NCI-H510A (cell line): ENCODE measurements at places on chromosomes 12 and 14.
A peak's percentile ranks its signal among the peaks of the same experiment; 100 is the strongest.

DNA sequence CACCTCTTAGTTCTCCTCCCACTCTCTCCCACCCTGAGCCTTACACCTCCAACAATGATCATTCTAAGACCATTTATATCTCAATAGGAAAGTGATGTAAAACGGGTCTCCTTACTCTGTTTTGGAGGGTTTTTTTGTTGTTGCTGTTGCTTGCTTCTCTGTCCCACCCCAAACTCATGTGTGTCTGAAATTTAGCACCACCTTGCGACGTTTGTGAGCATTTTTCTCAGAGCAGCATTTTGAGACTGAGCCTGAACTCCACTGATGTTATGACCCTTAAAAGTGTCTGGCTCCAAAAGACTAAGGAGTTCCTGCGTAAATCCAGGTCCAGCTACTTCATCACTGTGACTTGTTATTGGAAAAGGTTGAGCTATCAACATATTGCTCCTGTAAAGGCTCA is 155.0 kb downstream of the DAD1 start:
- no peak for DNase-seq

- DNase-seq, result no peak
Measured at GRCh38 chr14:22315336-22315735, 273.7 kb downstream of the DAD1 start.

- DNase-seq, result no peak
Measured at GRCh38 chr14:102011631-102012030, 47.3 kb downstream of the DYNC1H1 start.

GRCh38 chr12:116547955-116548501 is 11.2 kb upstream of the MAP1LC3B2 start:
- no peak for DNase-seq

GRCh38 chr12:51661836-51662235 is 70.8 kb downstream of the SCN8A start:
- peak; percentile 51 for DNase-seq

- no peak for DNase-seq
Measured at GRCh38 chr14:65832431-65833266, 420.1 kb downstream of the FUT8 start.

DNA sequence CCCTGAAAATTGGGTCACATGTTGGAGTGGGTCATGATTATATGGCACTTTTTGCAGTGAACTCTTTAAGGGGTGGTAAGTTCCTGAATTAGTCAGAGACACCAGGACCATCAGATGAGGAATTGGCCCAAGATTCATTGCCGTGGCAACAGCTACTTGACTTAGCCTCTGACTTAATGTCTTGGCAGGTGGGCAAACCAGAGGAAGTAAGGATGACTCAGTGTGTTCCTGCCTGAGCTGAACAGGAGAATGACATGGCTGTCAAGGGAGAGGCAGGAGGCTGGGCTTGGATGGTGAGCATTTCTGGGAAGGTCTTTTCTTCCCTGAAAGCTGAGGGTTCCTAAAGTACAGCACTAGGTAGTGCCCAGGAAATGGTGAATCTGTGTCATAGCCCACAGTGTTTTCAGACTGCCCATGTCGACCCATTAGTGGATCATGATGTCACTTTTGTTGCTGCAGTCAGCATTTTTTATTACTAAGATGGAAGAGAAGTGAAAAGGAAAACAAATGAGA is 170.1 kb upstream of the PWP1 start:
- no peak for DNase-seq

- DNase-seq, result no peak
Measured at GRCh38 chr14:61696753-61697318, 1.5 kb downstream of the HIF1A start.

DNA sequence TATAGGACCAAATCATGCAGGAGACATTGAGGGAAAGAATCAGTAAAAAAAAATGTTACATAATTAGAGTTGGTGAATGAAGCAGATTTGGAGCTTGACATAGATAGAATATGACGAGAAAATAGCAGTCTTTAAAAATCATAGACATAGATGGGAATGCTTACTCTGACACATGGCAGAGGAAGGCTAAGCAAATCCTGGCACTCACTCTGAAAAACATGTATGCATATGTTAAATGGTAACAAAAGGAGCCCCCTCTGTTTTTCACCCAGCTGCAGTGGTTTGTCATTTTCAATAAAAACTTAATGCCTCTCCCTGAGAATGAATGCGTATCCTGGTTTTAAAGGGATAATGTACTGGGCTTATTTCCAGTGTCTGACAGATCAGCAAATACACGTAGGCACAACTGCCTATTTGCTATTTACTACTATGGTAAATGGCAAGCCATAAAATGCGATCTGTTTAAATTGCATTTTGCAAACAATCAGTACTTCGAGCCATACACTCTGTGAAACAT is 561.2 kb upstream of the SEL1L start:
- DNase-seq, result no peak

DNA sequence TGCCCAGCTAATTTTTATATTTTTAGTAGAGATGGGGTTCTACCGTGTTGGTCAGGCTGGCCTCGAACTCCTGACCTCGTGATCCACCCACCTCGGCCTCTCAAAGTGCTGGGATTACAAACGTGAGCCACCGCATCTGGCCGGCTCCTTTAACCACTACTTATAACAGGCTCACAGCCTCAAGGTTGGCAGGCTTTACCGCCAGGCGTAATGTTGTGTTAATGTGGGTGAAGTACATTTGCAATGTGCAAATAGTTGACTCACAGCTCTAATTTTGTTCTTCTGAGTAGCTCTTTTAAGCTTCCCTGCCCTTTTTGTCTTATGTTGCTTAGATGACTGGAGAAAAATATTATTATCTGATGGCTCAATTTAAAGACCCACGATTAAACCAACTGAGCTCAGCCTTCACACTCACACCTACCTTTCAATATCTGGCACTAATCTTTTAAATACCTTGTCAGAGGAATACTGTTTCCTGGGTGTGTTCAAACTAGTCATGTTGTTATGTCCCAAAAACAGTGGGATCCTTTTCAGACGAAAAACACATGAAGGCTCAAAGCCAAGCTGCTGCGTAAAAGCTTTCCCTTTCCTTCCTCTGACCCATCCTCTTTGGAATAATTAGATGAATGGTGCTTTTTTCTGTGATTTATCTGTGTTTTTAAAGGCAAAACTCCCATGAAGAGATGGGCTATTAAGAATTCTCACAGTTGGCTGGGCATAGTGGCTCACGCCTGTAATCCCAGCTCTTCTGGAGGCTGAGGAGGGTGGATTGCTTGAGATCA is 57.2 kb upstream of the USP44 start:
- no peak for DNase-seq

DNA sequence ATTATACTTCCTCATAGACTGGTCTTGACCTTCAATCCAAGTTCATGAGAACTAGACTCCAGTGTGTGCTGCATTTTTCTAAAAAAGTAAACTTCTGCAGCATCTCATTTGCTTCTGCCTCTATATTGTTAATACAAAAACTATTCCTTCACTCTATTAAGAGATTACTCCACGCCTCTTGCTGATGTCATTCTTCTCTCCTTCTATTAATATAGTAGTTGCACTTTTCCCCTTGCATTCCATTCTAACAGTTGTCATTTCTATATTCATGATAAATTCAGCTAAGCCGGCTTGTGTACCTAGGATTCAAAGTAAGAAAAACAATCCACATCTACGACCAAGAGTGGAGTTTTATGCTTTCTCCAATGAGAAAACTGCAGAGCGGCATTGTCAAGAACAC is 480.4 kb upstream of the NOVA1 start:
- DNase-seq, result no peak

DNA sequence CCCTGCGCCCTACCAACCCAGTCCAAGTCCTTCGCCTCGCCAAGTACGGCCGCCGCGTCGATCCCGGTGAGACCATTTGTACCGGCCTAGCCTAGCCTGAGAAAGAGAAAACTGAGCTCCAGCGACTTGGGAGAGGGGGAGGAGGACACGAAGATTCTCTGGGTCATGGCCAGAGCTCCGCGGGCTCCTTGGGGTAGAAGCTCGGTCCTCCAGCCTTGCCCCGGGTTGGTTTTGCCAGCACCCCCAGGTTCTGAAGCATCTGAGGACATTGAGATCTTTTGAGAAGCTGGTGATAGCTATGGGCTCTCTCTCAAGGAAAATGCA is 7.3 kb downstream of the LHX5 start:
- no peak for DNase-seq

DNA sequence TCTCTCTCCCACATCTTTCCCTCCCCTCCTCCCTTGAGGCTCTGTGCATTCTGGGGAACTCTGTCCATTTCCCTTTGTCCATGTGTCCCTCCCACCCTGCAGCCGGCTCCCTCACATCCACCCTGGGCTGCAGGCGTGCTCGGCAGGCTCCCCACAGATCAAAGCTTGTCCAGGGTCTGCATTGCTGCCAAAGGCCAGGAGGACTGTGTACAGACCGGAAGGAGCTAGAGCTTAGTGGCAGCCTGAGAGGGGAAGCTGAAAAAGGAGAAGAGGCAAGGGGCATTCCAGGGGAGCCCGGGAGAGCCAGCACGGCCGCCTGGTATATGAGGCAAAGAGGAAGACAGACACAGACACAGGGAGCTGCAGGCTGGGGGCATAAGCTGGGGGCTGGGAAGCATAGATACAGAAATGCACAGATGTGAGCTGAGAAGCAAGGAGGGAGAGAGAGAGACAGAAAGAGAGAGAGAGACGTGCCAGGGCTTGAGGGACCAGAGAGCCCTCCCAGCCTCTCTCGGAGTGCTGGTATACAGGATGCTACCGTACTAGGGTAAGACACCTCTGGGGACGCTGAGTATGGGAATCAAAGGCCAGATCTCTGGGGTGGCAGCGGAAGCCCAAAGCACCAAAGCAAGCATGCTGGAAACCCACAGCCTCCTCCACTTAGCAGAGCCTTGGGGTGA is 3.3 kb downstream of the CD4 start:
- no peak for DNase-seq

DNA sequence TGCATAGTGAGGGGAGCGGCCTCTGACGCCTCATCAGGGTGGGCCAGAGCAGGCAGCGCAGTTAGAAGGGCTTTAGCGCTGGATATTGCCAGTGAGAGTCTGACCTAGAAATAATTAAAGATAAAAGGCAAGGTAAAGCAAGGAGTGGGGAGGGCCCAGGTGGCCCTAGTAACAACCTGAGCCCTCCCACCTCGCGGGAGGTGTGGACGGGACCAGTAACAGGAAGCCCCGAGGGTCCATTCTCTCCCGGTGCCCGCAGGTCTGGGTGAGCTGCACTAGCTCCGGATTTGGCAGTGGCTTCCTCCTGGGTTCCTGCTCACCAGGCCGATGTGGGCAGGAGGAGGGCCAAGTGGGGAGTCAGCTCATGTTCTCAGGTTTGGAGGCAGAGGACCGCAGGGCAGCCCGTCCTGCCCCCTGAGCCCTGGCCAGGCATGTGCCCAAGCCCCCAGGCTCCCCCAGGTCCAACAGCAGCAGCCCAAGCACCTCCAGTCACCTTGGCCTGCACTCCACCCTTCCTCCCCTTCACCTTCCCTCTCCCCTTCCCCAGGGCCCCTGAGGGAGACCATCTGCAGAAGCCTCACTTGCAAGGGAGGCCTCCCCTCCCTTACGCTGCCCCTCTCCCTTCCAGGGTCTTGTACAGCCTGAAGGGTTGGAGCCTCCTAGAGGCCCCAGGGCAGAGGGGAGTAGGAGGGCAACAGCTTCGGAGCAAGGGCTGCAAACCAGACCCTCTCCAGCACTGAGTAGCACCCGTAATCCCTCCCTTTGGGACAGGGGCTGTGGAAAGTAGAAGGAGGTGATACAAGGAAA is 144.3 kb upstream of the FKBP4 start:
- no peak for DNase-seq

GRCh38 chr12:106301611-106302321 is 767 bp upstream of the TCP11L2 start:
- no peak for DNase-seq

GRCh38 chr14:88252498-88252897 is 70.6 kb downstream of the KCNK10 start:
- DNase-seq, result no peak

GRCh38 chr14:103001651-103002396 is 55.5 kb downstream of the CDC42BPB start:
- no peak for DNase-seq

DNA sequence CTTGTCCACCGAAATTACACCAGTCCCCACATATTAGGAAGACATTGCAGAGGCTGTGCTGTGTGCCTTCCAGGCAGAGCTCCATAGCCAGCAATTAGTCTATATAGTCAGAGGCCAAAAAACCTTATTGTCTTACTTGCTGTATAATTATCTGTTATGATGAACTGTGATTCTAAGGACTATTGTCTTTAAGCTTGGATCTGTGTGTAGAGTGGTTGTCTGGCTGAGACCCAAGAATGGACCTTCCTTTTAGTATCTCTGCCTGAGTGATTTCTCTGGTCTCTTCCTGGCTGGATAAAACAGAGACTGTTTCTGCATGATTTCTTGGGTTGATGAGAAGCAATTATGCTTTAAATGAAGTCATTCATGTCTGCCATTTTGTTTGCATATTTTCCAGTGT is 465.3 kb downstream of the PRKD1 start:
- no peak for DNase-seq

DNA sequence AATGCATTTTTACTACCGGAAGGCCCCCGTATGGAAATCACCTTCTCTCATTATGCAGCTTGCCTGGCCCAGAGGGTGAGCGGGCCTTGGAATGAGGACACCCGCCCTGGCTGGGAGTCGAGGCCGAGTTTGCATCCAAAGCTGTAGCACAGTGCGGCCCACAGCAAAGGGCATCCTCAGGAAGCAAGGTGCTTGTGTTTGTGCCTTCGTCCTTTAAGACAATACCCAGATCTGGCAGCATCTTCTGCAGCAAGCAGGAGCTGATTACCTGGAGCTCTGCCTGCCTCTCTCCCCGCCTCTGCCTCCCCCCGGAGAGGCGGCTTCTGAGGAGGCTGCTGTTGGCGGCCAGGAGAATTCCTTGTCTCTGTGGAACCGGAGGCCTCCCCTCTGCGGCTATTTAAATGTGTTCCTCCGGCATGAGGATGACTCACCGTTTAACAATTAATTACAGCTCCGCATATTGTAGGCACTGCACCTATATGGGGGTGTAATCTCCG is 145.3 kb downstream of the CACNA1C start:
- no peak for DNase-seq

DNA sequence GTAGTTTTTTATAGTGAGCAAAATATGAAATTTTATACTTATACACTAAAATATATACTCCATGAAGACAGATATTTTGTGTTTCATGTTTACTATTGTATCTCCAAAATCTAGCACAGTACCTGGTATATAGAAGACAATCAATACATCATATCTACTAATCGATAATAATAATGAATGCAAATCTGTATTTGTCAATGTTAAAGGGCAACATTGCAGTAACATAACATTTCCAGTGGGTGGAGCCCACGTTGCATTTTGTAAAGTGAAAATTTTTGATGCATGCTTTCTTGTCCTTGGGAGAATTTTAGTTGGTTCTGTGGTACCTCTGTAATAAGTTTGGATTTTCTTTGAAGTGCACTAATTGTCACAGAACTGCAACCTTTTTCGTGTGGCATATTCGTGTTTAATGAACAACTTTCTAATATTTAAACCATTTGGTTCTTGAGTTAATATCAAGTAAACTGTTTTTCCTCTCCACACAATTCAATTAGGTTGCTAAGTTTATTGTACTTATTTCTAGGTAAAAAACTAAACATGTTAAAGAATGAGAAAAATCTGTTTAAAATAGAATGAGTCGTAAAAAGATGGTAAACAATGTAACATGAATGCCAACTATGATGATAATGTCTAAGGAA is 47.4 kb downstream of the AVPR1A start:
- no peak for DNase-seq

- peak; percentile 7 for DNase-seq
Measured at GRCh38 chr12:12327802-12328201, 22.2 kb downstream of the MANSC1 start.
